ENCODE measurements at places on chromosomes 12 and 14.

- no peak for DNase-seq
These were observed 66.0 kb downstream of the BMP4 start for GRCh38 chr14:53890611-53891101.

DNA sequence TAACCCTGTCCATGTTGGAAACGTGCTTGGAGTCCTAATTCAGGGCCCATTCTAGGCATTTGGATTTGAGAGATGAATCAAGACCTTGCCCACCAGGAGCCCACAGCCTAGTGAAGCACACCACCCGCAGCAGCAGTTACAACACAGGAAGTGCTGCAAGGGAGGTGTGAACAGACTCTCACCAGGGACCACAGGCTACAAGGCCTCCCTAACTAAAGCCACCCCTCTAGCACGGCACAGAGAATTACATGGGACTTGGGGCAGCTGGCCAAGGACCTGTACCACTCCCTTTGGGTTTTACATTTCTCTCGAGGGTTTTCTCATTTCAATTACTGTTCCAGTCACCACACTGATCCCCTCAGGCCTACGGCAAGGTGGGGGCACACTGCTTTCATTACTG lies 49.5 kb upstream of the FOXN3 start:
- DNase-seq = no peak

DNA sequence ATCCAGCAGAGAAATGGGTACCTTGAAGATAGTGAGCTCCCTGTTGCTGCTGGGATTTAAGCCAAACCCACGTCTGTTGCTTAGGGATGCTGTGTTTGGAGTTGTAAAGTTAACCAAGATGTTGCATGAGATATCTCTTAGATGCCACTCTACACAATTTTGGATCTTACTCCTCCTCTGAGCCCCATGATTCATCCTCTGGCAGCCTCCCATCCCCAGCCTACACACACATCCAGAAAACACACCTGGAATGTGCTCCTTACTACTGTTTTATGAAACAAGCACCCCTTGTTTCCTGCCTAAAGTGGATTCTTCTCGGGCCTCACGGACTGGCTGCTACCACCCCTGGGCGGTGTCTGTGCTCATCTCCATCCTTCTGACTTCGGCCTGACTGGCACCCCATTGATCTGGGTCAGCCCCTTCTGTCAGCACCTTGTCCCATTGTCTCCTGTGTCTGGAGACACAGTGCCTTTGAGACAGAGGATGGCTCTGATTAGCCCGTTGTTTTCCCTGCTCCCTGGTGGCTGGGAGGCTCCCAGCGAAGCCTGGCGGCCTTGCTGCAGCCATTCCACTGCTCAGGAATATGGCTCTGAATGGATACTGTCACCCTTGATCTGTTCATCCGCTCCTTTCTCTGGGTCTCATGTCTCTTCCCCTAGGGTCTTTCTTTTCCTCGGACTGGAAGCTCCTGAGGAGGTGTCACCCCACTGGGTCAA lies 24.3 kb downstream of the TSPAN9 start:
- peak; percentile 42 for DNase-seq

DNA sequence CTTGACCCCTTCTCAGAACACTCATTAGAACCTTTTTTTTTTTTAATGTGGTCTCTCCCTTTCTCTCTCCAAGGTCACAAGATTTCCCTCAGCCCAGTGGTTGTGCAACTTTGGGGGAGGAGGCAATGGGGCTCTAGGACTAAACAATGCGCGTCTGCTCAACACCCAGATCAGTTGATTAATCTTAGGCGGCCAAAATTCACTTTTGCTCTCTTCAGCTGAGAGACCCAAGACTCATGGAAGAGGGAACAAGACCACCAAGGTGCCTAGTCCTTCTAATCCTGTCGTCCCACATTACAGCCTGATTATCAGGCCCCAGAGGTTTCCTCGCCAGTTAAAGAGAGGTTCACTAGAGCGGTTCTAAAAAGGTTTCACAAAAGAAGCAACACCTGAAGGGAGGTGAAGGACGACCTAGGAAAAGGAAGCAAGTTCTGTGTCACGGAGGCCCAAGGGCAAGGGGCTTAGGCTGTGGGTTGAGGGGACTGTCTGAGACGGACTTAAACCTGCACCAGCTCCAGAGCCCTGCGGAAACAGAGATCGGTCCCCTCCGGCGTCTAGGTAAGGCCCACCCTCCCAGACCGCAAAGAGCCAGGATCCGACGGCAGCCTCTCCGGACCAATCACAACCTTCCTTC lies 824 bp upstream of the TARBP2 start:
- DNase-seq = no peak

DNA sequence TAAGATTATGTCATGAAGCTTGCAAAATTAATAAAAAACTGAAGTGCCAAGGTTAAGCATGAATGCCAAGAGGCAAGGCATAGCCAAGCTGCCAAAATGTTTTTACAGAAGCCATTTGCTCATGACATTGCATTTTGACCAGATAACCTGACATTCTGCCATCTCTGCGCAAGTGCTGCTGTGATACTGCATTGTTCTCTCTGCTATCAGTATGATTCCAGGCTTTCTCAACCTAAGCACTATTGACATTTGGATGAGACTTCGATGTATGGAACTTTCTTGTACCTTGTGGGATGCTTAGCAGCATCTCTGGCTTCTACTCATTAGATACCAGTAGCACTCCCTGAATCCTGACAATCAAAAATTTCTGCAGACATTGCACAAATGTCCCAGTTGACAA lies 139.2 kb downstream of the RASSF9 start:
- no peak for DNase-seq

DNA sequence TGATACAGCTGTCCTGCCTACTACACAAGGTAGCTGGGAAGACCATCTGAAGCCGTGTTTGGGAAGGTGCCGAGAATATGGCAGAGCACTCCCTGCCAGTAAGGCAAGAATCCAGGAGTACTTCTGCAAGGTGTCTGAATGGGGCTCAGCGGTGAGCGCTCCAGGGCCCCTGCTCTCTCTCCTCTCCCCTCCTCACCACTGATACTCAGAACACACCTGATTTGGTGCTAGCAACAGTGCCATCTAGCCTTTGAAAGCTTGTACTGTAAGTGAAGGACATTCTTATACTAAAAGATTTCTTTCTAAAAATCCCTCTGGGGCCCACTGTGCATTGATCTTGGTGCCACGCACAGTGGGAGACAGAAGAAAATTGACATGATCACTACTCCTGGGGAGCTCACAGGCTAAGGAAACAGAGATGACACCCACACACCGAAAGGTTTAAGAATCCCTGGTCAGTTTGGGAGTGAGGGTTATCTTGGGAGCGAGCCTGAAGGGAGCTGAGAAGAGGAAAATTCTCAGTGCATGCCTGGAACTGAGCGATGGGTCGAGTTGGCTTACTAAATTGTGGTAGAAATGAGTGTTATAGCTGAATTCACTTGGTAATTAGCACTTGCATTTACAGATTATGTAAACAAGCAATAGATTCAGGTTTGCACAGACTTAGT lies 216.9 kb downstream of the NTF3 start:
- DNase-seq = no peak

DNA sequence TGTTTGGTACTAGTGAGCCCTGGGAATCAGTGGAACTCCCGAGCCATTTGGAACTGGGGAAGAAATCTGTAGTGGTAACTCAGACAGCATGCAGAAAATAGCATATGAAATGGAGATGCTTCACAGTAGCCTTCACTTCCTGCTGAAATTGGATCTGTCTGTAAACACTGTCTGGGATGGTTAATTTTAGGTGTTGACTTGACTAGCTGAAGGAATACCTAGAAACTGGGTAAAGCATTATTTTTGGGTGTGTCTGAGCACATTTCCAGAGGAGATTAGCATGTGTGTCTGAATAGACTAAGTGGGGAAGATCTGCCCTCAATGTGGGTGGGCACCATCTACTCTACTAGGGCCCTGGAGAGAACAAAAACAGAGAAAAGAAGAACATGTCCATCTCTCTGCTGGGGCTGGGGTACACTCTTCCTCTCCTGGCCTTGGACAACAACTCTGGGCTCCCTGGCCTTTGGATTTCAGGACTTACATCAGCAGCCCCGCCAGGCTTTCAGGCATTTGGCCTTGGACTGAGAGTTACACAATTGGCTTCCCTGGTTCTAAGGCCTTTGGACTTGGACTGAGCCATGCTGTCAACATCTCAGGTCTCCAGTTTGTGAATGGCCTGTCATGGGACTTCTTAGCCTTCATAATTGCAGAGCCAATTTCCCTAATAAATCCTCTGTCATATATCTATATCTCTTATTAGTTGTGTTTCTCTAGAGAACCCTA lies 14.0 kb upstream of the CRADD start:
- DNase-seq = no peak

- peak; percentile 51 for DNase-seq
These were observed 794 bp downstream of the HOXC13 start for GRCh38 chr12:53939141-53940108.

DNA sequence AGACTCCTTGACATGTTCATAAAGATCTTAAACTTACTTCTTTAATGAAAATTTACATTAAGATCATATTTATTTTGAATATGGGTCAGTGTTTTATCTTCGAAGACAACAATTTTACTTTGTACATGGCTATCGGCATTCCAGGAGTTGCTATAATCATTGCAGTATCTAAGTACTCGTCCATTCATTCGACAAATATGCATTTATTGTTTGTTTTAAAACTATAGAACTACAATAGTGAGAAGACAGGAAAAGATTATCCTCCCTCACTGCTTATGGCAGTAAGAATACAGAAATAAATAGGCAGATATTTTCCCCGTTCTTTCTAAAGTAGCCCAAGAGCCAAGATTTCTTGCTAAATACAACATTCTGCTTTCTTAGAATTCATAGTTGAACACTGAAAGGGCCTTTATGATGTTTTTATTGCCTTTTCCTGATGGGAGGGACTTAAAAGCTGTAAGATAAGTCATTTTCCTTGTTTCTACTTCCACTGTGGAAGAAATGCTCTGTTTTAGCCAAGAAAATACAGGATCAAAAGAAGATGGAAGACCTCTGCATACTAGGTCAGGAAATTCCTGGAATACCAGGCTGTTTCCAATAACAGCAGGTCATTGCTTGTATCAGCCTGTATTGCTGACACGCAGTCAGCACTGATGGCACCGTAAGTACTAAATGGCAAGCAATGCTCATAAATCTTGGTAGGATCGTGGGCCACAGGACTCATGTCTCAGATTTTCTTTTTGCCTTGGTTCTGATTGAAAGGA lies 521.0 kb upstream of the ATP2B1 start:
- DNase-seq = no peak

GRCh38 chr12:19744705-19745218 lies 305.5 kb downstream of the AEBP2 start:
- no peak for DNase-seq

GRCh38 chr12:88433997-88434703 lies 146.1 kb downstream of the KITLG start:
- DNase-seq = peak; percentile 3

GRCh38 chr12:1828856-1829255 lies 8.5 kb downstream of the LRTM2 start:
- peak; percentile 68 for DNase-seq

- DNase-seq = peak; percentile 3
These were observed 981.4 kb downstream of the BCL11B start for GRCh38 chr14:98290596-98290995.

- no peak for DNase-seq
These were observed 105.4 kb downstream of the PAPLN start for GRCh38 chr14:73342670-73343069.

DNA sequence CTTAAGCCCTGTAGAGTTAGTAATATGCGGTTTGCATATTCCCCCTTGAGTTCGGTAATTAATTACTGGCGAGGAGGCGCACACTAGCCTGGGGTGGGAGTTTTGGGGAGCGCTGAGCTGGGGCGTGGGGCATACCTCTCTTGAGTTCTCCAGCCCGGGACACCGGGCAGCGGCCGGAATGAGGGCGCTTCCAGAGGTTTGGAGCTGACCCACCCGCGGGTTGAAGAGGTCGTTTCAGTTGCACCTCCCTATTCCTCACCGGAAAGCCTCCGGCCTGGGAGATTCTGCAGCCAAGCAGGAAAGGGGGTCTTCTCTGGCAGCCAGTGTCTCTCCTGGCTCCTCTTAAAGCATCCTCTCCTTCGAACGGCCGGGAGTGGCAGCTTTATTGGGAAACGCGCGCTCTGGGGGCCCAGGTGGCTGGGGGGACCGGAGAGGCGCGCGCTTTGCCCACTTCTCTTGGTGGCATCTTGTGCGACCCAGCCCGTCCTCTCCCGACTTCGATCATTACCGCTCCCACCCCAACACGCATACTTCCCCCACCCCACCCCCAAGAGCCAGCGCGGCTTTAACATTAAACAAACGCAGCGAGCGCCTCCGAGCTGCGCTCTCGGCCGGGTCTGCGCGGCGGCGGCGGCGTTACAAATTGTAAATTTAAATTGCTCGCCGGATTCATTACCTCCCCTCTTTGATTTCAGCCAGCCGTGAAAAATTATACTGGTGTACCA lies 3.9 kb upstream of the LHX5 start:
- no peak for DNase-seq

DNA sequence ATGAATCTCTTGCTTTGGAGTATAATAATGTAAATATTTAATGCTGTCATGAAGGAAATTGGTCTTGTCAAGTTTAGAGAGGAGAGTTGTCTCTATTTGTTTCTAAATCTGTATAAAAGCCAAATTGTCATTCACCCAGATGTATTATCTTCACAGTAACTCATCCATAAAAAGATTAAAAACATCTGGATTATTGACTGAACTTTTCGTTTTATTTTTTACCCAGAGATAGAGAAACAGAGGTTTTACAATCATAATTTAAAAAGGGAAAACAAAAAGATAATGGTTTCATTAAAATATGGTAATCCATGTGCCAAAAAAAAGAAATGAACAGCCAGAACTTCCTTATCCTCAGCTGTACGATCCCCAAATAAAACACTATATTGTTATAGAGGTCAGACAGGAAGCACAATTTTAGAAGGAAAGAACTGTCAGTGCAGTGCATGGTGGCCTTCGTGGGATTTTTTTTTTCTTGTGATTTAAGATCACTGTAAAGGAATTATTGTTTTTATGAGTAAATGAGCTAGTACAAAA lies 125.9 kb downstream of the ACSS3 start:
- DNase-seq = no peak

DNA sequence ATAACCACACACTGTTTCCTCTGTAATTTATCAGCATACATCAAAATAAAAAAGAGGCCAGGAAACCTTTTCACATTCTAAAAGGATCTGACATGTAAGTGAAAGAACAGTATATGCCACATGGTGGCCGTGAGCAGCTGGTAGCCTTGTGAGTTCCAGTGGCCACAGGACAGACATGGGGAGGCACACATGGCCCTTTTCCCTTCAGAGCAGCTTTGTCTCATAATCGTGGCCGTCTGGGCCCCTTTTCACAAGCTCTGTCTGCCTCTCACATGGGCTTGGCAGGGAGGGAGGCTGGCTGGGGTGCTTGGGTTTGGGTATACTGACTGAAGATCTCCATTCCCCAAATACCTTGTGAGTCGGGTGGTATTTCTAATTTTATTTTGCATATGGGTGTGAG lies 1.5 kb upstream of the ZDHHC22 start:
- no peak for DNase-seq

DNA sequence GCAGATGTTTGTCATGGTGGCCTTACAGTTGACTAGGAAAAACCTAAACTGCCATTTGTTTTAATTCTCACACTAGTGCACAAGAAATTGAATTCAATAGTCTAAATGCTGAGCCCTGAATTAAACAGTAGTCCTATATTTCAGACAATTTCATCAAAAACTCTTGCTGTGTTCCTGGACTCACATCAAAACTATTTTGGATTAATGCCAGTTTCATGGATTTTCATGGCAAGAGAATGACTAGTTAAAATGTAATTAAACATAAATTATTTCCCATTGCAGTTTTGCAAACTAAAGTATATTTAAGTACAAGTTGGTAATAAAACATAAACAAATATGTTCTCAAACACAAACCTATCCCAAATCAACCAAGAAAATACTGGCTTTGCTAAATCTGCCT lies 468.0 kb upstream of the PRICKLE1 start:
- DNase-seq = no peak

Data from H54 (cell line).